ENCODE measurements at places on chromosomes 16 and 17.

DNA sequence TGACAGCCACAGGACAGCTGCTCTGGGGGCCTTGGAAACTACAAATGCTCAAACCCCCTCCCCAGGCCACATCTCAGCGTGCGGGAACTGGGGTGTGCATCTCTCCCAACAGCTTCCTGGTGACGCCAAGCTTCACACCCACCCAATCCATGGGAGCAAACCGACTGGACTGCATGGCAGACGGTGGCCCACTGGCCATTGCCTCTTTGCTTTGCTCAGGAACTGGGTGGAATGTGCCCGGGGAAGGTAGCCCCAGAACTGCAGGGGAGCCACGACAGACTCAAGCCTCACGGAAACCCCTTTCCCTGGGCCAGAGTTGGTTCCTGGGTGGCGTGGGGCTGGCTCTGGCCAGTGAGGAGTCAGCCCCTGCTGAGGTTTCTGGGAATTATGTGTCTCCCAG, 5.2 kb upstream of the C16orf95 start:
- no peak for DNase-seq

DNA sequence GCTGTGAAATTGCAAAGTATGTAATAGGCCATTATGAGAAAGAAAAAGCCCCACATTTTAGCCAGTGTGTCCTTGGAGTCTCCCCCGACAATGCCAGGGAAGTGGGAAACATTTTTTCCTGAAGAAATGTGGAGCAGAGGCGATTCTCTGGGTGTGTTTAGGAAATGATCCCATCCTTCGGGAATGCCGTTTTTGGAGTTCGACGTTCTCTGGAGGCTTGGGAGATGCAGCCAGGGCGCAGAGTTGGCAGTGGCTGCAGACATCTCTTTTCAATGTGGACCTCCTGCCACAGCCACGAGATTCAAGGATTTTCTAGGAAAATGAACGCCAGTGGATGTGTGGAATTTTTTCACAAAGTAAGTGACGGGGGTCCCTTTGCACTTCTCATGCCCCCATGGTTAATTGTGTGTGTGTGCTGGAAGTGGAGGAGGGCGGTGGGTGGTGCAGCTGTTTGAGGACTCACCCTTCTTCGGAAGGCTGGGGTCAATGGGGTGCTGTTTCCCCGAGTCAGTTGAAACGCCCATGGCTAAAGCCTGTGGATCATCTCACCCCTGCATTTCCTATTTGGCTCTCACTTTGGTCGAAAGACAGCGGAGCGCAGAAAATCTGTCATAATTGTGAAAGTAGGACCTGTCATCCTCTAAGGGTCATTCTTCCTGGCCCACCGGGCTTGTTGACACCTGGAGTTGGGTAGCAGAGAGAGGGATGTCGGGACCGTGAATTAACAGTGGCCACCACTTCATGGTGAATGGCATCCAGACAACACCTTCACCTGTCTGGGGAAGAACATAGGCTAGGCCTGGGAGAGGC, 73.2 kb downstream of the CMIP start:
- DNase-seq = no peak

DNA sequence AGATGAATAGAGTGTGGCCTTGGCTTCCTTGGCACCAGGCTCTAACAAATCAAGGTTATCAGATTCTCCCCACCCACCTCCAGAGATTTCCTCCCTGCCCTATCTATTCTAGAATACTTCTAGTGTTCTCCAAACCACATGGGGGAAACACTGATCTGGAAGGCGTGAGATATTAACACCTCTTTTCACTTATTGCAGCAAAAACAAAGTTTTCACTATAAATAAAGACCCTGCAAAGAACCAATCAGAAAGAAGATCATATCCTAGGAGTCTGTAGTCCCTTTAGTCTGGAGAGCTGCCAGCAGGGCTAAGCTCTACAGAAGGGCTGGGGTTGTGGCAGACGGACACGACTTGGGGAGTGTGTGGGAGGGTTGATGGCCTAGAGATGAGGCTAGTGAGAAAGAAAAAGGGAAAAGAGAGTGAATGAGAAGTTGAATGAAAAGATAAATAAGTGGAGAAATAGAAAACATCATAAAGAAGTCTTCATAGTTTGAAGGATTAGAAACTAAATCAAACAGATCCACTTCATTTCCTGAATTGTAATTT, 8.6 kb upstream of the SKAP1 start:
- no peak for DNase-seq

DNA sequence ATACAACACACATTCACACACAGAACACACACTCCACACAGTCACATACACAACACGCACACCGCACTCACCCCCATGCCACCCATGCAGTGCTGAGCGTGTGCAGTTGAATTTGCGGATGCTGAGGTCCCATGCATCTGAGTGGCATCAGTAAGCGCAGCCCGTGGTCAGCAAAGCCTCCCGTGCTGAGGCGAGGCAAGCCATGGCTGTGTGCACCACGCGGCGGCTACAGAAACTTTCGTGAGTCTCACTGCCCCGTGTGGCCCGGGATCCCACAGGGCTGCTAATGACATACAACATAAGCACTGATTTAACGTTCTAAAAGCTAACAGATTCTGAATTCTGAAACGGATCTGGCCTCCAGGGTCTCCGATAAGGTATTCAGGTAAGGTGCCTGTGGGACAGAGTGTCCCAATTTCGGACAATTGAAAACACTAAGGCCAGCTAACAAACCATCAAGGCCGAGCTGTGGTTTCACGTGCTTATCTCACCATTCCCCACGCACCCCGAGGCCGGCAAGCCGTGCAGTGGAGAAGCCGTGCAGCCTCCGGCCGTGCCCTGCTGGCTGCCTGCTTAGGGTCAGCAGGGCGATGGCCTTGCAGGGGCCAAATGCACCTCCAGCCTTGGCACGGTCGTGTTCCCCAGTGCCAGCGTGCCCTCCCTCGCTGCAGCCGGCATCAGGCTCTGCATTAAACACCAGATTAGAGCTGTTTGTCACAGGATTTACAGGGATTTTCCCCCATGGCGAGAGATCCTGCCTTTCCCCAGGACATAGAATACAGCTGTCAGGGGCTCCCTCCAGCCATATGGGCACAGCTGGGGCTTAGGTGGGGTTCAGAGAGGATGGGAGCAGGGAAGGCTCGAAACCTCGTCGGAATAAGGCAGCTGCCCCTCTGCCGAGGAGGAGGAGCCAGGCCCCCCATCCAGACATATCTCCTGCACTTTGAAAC, 191.7 kb downstream of the C16orf95 start:
- no peak for DNase-seq

DNA sequence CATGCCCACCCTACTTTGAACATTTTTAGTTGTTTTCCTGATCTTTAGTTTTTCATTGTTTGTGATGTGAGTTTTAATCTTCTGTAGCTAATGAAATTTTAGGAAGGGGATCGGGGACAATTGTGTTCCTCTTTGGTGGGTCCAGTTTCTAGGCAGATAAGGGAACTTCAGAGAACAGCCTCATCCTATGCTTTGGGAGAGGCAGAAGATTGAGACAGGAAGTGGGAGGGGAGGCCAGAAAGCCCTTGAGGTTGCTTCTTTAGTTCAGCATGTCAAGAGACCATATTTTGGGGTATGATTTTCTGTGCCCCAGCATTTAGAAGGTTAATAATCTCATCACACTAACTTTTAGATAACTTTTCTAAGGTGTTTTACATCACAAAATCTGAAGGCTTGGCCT, 191.0 kb downstream of the TANC2 start:
- DNase-seq = no peak

All from HCT116 (cell line).